Dorsolateral prefrontal cortex (tissue), 122 donors: ENCODE measurements at places on chromosomes 5 and 9.

DNA sequence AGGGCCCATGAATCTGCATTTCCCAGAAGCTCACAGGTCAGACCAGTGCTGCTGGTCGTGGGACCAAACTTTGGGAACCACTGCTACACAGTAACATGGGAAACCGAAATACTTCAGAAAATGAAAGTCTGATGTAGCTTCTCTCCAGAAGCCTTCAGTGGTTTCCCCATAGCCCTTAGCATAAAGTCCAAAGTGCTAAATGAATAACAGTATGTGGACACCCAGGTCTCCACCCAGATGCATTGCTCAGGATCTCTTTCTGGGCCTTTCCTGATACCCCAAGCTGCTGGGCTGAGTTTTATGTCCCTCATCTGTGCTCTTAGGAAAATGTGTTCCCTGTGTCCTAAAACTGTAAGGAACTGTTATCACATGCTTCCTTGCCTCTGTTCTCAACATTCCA is 100.4 kb downstream of the NFIB start:
- no peak for DNase-seq

DNA sequence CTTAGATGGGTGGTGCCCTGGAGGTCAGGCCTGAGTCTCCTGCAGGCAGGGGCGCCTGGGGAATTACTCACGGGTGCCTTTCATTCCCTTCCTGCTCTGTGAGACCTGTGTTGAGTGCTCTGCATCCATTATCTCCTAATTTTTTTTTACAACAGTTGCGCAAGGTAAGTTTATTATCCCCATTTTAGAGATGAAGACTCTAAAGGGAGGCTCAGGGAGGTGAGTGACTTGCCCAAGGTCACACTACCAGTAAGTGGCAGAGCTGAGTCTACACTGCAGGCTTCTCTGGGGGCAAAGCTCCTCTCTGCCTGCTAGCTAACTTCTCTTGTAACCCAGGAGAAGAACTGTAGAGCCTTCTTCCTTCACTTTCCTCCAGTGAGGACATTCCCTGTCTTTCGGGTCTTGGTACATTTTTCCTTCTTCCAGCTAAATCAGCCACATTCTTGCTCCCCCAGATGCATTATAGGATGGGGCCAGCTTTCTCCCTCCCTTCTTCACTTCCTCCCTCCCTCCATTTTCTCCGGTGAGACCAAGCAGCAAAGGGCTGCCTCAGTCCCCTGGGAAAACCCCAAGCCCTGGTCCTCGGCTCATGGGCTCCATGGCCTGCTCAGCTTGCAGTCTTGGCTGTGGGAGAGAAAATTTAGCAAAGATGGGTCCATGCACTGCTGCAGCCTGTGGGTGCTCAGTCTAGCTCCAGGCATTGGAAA is 1.8 kb downstream of the PRR7 start:
- DNase-seq: no peak

- DNase-seq: no peak
Measured at GRCh38 chr5:8864053-8864452, 681.8 kb downstream of the SEMA5A start.

DNA sequence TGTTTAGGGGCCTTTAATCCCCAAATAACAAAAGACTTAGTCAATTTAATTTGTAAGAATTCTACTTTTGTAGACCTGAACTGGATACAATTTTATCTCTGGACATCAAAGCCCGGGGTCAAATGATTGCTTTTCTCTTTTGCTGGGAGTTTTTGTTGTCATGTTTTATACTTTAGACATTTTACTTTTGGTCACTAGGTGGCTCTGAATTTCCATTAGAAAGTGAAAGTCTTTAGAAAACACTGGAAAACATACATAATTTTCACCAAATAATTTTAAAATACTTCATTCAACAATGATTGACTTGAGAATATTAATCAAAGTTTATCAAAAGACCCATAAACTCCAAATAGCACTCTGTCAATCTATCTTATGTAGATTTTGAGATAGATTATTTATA is 2.8 kb upstream of the PCA3 start:
- DNase-seq: no peak

- DNase-seq: no peak
Measured at GRCh38 chr5:159667286-159667685, 249.0 kb upstream of the ADRA1B start.

GRCh38 chr9:80951675-80952074 is 737.7 kb downstream of the TLE1 start:
- DNase-seq: peak; percentile 47

- no peak for DNase-seq
Measured at GRCh38 chr5:146219243-146219642, 15.8 kb downstream of the RBM27 start.

DNA sequence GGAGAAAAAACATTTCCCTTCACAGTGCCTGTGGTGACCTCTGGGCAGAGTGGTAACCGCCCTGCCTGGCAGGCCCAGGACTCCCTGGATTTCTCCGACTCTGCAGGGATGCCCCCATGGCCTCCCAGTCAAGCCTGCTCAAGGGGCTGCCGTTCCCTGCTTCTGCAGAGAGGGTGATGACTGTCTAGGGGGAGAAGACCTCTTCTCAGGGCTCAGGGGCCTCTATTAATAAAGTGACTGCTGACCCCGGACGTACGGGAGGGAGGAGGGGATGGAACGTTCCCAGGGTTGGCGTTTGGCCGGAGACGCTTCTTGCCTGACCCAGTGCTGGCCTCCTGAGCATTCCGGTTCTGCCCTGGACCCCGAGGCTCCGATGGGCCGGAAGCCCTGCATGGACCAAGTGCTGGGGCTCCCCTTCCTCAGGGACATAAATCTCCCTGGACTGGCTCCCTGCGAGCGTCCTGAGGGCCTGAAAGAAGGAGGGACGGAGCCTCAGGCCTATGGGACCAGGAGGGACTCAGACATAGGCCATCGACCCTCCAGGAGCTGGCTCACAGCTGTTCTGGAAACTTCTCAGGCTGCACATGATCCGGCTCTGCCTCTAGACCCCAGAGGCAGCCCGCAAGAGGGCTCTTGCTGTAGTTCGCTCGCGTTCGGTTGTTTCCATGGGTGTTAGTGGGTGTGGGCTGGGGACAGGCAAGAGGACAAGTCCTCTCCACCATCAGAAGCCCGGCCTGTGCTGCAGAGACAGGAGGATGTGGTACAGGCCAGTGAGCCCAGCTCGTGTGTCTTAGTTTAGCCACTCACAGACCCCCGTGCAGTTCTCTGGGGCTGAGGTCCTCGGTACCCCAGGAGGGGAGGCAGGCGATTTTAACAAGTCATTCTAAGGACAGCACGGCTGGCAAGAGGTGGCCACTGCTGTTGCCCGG is 8.1 kb upstream of the RNU6ATAC start:
- DNase-seq: no peak

- no peak for DNase-seq
Measured at GRCh38 chr5:82164176-82164976, 113.8 kb downstream of the RPS23 start.

DNA sequence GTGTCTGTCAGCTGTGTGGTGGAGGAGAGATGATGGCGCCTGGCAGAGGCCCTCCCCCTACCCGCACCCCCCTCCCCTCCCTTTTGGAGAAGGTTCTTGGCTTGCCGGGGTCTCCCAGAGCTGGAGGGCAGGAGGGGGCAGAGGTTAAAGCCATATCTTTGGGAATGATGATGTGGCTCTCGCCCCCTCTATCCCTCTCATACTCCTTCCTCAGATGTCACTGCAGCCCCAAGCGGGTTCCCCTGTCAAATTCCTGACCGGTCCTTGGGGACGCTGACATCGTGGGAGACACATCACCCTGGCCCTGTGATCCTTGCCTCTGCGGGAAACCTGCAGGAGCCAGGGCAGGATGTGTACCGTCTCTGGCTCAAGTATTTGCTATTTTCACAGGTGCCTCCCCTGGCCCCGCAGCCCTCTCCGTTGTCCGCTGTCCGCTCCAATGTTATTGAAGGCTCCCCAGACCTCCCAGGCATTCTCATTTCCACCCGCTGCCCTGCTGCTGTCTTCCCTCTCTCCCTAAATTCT is 109.5 kb downstream of the FOXD1 start:
- DNase-seq: no peak

- DNase-seq: no peak
Measured at GRCh38 chr9:77569335-77569734, 78.8 kb downstream of the GNA14 start.

DNA sequence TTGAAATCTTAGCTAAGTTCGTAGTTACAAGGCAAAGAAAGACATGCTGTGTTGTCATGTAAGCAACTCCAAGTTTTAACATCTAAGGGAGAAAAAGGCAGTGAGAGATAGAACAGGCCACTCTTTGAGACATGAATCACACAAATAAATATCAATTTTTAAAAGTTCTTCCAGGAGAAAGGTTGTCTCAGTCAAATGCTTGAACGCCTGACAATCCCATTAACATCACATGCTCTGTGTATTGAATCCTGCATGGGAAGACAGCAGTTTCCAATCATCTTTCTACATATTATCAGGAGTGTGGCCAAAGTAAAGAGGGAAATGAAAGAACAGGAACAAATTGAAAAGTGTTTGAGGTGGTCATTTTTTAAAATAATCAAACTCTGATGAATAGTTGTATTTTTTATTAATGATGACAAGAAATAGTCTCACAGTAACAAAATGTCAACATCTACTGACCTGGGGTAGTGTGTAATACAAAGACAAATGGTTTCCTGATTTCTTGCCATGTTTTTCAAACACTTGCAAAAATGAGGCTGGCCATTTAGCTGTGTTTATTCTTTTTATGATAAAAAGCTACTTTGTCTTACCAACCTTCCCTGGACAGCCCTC is 6.4 kb upstream of the C6 start:
- no peak for DNase-seq

GRCh38 chr9:28927691-28928090 is 1354.4 kb upstream of the C9orf72 start:
- DNase-seq: no peak

- no peak for DNase-seq
Measured at GRCh38 chr9:119803679-119804078, 434.4 kb upstream of the BRINP1 start.

GRCh38 chr9:114300153-114300845 is 22.6 kb upstream of the ORM1 start:
- peak; percentile 5 for DNase-seq

GRCh38 chr5:95958310-95959014 is 3.2 kb downstream of the ELL2 start:
- DNase-seq: no peak

GRCh38 chr5:10660135-10660534 is 96.3 kb downstream of the ANKRD33B start:
- no peak for DNase-seq

DNA sequence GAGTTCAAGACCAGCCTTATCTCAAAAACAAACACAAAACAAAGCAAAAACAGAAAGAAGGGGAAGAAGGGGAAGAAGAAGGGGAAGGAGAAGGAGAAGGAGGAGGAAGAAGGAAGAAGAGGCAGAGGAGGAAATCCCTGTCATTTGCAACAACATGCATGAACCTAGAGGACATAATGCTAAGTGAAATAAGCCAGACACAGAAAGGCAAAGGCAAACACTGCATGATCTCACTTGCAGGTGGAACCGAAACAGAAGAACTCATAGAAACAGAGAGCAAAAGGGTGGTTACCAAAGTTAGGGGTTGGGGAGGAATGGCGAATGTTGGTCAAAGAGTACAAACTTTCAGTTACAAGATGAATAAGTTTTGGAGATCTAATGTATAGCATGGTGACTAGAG is 135.4 kb downstream of the UGCG start:
- no peak for DNase-seq

- no peak for DNase-seq
Measured at GRCh38 chr5:7087719-7088297, 308.1 kb upstream of the ADCY2 start.

DNA sequence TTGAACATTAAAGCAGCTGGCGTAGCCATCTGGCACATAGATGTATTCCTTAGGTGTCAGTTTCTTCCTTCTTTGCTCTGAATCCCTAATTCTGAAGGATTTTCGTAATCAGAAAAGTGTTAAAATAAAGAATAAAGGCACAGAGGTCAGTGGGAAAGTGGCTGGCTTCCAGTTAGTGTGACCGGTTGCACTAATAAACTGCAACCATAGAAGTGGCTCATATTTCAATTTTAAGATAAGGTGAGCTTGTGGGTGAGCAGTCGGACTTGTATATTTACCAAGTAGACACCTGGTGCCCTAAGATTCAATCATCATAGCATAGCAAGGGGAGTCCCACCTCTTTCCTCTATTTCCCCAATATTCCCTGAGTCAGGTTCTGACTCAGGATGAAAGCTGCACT is 459.6 kb downstream of the ACTL7B start:
- DNase-seq: no peak

- DNase-seq: no peak
Measured at GRCh38 chr9:114179516-114179915, 24.2 kb downstream of the COL27A1 start.

GRCh38 chr5:125499636-125500332 is 753.3 kb upstream of the ZNF608 start:
- DNase-seq: no peak

DNA sequence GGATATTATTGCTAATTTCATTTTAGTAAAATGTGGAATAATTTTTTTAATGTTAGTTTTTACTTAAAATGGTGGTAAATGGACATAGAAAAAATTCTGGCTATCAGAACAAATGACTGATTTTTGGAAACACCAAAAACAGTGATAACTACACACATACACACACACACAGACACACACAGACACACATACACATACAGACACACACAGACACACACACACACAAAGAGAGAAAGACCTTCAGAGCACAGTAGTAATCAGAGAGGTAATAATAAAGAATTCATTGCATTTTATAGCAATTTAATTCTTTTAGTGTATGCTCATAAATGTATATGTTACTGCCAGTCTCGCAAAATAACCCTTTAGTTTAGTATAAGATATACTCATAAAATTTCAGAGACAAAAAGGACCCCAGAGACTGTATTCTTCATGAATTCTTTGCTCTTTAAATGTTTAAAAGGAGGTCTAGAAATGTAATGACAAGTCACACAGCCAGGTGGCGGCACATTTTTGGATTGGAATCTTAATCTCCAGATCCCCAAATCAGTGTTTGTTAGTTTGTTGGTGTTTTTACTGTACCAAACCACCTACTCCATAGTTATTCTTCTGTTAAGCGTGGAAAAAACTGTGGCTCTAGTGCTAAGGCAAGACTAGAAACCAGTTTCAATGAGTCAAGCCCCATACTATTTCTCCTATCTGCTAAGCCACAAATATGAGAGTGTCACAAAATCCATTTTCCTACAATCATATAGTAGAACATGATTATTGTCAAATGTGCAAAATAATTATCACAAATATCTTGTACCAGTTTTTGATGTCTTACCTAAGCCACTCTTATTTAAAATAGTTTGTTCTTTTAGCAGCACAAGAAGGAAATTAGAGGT is 109.9 kb downstream of the EDIL3 start:
- DNase-seq: no peak

GRCh38 chr5:151924564-151925301 is at the start of gene GLRA1:
TSS of gene GLRA1 (minus strand) at chr5:151924851. CDS start at chr5:151924549, 302 bp downstream.
- peak; percentile 43 for DNase-seq
